ENCODE measurements at places on chromosomes 3 and 15. TPM values are rescaled to one million over a fixed set of nuclear protein-coding genes. Genes with fewer than 3 reads are reported as not detected.

Gene QTRT2
- total RNA-seq, result 30.1 TPM

- no peak for DNase-seq
Measured at GRCh38 chr3:26967501-26967900, 344.9 kb downstream of the LRRC3B start.

Gene CCDC9B
- total RNA-seq, result 13.6 TPM

GRCh38 chr3:44862226-44862637, 520 bp downstream of the TMEM42 start:
- no peak for DNase-seq

DNA sequence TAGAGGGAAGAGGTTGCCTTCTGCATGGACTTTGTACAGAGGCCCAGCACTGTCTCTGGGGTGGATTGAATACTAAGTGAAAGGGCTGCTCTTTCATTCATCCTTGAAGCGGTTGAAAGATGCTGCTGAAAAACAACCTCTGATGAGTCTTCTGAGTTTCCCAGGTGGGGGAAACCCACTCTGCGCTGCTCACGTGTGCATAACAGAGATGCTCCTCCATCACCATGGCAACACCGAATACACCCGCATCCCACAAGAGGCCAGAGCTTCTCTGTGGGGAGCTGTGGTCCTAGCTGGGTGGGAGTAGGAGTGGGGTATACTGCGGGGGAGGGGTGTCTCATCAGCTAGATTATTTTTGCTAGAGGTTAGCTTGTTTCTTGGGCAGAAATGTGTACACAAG, 6.1 kb upstream of the SYN2 start:
- DNase-seq, result no peak

Data from kidney epithelial cell (primary cell).